ENCODE measurements at places on chromosomes 2 and 18.

DNA sequence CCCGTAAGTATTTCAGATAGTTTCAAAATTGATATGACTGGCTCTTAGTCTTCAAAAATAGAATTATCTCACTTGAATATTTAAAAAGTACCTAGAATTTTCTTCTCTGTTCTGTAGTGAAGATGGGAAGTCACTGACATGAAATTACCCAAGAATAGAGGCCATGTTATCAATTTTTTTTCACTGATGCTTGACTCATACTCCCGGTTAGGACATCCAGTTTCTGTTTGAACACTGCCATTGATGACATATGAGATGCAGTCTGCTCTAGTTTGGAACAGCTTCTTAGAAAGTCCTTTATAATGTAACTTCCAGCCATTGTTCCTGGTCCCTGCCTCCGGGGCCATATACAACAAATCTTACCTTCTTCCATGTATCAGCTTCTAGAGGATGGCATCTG is 26.0 kb downstream of the MAP3K20 start:
- no peak for DNase-seq
- H3K27me3 ChIP-seq = no peaks in the 10 kb centered on the region
- H3K4me3 ChIP-seq = no peak overlapping the region
- H3K4me1 ChIP-seq = no peaks in the 10 kb centered on the region
- peaks cover under 1% of the 10 kb centered on the region for H3K36me3 ChIP-seq

DNA sequence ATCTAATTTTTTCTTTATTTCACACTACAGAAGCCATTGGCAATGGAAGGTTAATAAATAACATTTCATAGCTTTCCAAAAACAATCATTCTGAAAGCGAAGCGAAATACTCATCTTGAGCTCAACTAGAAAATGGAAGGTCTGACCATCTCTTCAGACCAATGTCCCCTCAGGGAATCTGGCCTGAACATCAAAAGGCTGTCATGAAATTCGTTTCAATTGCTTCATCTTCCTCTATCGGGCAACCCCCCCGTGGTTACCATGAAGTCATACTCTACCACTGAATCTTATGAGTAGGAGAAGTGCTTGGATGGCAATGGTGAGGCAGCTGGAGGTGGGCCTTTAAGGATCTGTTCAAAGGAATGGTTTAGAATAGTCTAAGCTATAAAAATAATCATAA is 22.9 kb upstream of the CYTIP start:
- H3K36me3 ChIP-seq = no peaks in the 10 kb centered on the region
- H3K4me3 ChIP-seq = no peak overlapping the region
- H3K27ac ChIP-seq = no peak overlapping the region
- H3K4me1 ChIP-seq = no peaks in the 10 kb centered on the region
- no peaks in the 10 kb centered on the region for H3K27me3 ChIP-seq

DNA sequence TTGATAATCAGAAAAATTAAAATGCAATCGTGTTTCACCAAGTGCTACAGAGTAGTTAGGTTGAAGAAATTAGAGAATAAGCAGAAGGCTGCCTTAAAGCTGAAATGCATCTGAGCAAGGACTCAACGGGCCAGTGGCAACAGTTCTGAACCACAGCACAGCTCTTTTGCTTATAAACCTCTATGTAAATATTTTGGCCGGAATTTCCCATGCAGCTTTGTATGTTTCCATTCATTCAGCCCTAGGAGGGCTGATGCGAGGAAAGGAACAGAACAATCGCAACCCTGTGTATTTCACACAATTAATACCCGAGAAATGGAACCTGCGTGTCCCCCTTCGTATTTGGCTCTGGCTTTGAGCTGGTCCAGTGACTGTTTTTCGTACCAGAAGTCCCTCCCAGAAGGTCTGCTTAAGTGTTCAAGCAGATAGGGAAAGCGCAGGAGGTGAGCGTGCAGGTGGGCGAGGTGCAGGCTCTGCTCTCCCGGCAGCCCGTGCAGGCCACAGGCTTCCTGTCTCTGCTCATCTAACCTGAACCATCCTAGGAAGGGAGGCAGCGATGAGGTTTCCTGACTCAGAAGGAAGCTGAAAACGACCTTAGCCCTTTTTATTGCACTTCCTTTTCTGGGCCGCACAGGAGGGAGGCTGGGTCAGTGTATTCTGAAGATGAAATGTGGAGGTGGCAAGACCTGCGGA is 67.3 kb downstream of the ASB1 start:
- H3K27ac ChIP-seq = no peak overlapping the region
- H3K4me3 ChIP-seq = no peak overlapping the region
- no peak for DNase-seq
- no peaks in the 10 kb centered on the region for H3K4me1 ChIP-seq
- no peaks in the 10 kb centered on the region for H3K36me3 ChIP-seq

- H3K27me3 ChIP-seq = no peaks in the 10 kb centered on the region
- no peaks in the 10 kb centered on the region for H3K36me3 ChIP-seq
- DNase-seq = no peak
- H3K4me3 ChIP-seq = no peak overlapping the region
- no peaks in the 10 kb centered on the region for H3K4me1 ChIP-seq
Observed at GRCh38 chr2:94995553-94996304, 29.8 kb upstream of the MAL start.

- H3K4me1 ChIP-seq = no peaks in the 10 kb centered on the region
- no peak overlapping the region for H3K4me3 ChIP-seq
- no peak for DNase-seq
- no peaks in the 10 kb centered on the region for H3K27me3 ChIP-seq
- H3K36me3 ChIP-seq = no peaks in the 10 kb centered on the region
Observed at GRCh38 chr2:113791697-113792590, 35.5 kb upstream of the SLC35F5 start.

GRCh38 chr2:203758841-203759689 is 52.6 kb downstream of the CD28 start:
- H3K27ac ChIP-seq = no peak overlapping the region
- no peaks in the 10 kb centered on the region for H3K36me3 ChIP-seq
- H3K4me3 ChIP-seq = no peak overlapping the region
- H3K27me3 ChIP-seq = no peaks in the 10 kb centered on the region
- no peaks in the 10 kb centered on the region for H3K4me1 ChIP-seq

GRCh38 chr2:57160976-57161375 is 885.6 kb upstream of the VRK2 start:
- no peak for DNase-seq
- no peaks in the 10 kb centered on the region for H3K36me3 ChIP-seq
- no peak overlapping the region for H3K27ac ChIP-seq

DNA sequence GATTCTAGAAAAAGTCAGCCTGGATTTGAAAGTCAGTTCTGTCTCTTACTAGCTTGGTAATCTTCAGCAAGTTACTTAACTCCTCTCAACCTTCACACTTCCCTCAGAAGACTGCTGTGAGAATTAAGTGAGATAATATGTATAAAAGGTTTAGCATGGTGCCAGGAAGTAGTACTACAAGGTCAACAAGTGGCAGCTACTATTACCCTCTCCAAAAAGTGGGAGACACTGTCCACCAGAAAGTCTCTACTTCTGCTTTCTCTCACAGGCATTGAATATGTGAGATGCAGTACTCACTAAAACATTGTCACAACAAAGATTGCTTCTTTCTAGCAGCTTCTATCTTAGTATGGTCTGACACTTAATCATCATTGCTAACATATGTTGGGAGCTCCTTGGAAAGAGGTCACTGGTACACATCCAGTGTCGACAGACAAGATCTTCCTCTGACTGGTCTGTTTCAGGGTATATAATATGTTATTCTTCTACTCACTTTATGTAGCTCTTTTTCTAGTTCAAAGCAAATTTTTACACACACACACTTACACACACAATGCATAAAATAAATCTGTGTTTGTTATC is 47.9 kb downstream of the DOCK10 start:
- no peak overlapping the region for H3K27ac ChIP-seq
- DNase-seq = no peak
- H3K4me3 ChIP-seq = no peak overlapping the region
- no peaks in the 10 kb centered on the region for H3K4me1 ChIP-seq

DNA sequence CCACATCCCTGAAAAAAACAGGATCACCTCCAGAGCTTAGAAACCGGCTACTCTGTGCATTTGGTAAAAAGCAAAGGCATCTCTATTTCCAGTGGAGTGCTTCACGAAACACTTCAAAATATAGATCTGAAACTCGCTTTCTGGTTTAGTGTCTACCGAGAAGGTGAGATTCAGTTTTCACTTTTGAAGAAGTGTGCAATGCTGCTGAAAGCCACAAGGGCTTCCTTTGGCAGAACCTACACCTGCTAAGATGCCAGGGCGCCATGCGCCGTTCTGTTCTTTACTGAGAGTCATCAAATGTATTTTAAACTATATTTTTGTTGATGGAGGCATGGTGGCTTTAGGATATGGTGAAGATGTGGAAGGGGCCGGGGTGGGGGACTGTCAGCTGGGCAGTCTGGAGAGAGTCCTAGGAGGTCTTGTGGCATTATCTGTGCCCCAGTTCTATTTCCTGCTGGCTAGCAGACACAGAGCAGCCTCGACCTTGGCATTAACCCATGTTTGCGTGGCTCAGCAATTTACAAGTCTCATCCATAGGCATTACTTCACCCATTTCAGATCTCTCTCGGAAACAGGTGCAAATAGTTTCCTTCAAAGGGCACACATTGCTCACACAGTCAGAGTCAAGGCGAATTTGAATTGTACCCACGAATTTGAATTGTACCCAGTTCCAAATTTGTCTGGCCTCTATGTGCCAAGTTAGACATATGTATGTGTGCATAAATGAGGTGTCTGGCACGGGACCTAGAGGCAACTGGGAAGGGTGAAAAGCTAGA is 46.7 kb upstream of the KCNF1 start:
- H3K27ac ChIP-seq = no peak overlapping the region
- peaks cover 7% of the 10 kb centered on the region for H3K4me1 ChIP-seq
- no peak for DNase-seq
- no peak overlapping the region for H3K4me3 ChIP-seq

DNA sequence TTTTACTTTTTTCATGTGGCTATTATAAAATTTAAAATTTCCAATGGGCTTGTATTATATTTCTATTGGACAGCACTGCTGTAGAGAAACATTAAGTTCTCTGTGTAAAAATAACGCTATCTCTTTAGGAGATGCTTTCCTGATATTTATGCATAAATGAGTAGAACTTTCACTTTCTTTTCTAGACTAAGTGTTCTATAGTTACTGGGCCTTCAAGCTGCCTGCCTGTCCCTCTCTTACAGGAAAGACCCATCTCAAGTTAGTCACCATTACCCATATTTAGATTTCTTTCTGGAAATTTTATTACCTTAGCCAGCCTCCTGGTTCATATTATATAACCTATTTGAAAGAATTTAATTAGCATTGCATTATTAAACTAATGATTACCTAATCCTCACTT is 4.8 kb downstream of the ITGA4 start:
- H3K4me1 ChIP-seq = no peaks in the 10 kb centered on the region
- no peaks in the 10 kb centered on the region for H3K36me3 ChIP-seq
- no peaks in the 10 kb centered on the region for H3K27me3 ChIP-seq
- no peak overlapping the region for H3K4me3 ChIP-seq
- no peak for DNase-seq

GRCh38 chr18:2847317-2848246 is 776 bp downstream of the EMILIN2 start:
- no peak overlapping the region for H3K4me3 ChIP-seq
- H3K27me3 ChIP-seq = no peaks in the 10 kb centered on the region
- no peaks in the 10 kb centered on the region for H3K36me3 ChIP-seq
- no peak for DNase-seq
- peaks cover 8% of the 10 kb centered on the region for H3K4me1 ChIP-seq

GRCh38 chr2:241724975-241725870 is 9.2 kb upstream of the D2HGDH start:
- H3K27me3 ChIP-seq = no peaks in the 10 kb centered on the region
- no peak for DNase-seq
- 0 out of 2 replicates have a peak, but pooled peaks cover 3% of the 10 kb centered on the region for H3K36me3 ChIP-seq
